ENCODE measurements at places on chromosomes 1 and 21.

DNA sequence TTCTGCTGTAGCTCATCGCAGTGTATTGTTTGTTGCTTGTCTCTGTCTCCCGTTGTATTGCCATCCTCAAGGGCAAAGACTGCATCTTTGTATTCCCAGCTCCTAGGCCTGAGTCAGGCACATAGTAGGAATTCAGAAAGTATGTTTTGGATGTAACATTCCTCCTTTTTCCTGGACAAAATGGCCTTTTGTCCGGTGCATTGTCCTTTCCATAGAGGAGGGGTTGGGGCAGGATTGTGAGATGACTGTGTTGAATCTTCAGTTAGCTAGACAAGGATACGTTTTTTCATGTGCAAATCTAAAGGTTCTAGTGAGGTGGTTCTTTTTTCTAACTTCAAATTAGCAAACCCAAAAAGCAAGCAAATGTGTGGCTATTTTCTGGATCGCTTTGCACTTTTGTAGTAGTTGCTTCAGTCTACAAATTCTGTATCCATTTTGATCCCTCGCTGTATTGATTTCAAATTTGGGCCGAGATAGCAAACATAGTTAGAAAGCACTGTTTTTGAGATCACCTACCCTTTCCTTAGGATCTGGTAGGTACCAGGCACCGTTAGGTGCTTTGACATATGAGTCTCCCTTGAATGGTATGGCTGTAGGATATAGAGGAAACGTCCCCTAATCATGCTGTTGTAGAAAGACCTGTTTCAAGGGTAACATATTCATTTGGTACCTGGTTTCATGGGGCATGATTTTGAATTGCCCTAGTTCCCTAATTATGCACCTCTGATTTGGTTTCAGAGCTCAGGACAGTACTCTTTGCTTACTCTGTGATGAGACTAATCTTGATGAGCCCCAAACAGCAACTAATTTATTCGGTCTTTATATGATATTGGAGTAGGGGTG is 1.2 kb downstream of the PPP1R8 start:
- DNase-seq = no peak

GRCh38 chr1:66168948-66169671 is 364.8 kb upstream of the SGIP1 start:
- no peak for DNase-seq

GRCh38 chr1:218367118-218367517 is 22.0 kb downstream of the TGFB2 start:
- DNase-seq = no peak

GRCh38 chr1:111407301-111407700 is 20.2 kb downstream of the OVGP1 start:
- DNase-seq = no peak

DNA sequence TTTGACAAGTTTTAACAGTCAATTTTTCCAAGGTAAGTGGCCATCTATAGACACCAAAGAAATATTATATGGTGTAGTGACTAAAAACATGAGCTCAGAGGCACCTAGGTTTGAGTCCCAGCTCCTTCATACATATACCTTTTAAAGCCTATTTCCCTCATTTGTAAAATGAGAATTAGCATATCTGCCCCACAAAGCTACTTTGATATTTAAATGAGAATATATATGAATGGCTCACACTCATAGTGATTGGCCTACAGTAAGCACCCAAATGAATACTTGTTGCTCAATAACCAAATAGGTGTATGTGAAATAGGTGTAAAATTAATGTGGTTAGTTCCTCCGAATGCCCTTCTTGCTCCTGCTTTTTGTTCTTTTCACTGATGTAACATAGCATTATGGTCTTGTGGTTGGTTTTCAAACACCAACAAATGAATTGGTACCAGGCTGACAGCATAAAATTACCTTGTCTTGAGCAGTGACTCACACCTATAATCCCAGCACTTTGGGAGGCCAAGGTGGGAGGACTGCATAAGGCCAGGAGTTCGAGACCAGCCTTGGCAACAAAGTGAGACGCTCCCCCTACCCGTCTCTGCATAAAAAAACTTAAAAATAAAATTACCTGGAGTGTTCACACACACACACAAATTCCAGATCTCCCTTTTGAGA is 25.3 kb downstream of the CNIH4 start:
- DNase-seq = no peak

- DNase-seq = no peak
Measured at GRCh38 chr1:29327223-29327935, 91.1 kb downstream of the PTPRU start.

GRCh38 chr1:232707142-232707541 is 77.2 kb upstream of the SIPA1L2 start:
- DNase-seq = no peak

DNA sequence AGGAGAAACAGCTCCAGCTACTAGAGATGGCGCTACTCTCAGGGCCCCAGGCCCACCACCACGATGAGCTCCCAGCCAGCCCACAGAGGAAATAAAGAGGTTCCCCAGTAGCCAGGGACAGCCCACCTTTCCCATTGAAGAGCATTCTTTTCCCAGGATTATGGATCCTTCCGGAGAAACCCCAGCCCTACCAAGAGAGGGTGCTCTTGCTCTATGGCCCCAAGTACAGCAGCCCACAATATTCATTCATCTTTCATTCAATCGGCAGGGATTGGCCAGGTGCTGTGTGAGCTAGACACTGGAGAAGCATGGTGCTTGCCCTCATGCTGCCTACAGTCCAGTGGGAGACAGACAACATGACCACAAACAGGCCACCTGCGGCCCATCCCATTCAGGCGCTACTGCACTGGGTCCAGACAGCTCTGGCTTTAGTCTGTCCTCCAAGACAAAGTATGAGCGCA is 29.9 kb downstream of the PMVK start:
- no peak for DNase-seq

DNA sequence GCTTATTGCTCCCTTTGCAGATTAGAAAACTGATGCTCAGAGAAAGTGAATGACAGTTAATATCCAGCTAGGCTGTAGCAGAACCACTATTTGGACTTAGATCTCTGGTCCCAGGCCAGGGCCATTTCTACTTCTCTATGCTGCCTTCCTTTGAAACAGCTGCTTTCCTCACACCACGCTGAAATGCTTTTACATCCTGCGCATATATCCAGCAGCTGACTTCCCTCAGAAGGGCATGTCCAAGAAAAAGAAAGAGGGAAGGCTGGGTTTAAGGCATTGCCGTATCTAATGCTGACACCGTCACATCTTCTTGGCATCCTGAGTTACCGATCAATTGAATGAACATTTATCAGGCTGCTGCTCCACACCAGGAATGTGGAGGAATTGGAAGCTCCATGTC is 122.4 kb downstream of the UBE2U start:
- no peak for DNase-seq

DNA sequence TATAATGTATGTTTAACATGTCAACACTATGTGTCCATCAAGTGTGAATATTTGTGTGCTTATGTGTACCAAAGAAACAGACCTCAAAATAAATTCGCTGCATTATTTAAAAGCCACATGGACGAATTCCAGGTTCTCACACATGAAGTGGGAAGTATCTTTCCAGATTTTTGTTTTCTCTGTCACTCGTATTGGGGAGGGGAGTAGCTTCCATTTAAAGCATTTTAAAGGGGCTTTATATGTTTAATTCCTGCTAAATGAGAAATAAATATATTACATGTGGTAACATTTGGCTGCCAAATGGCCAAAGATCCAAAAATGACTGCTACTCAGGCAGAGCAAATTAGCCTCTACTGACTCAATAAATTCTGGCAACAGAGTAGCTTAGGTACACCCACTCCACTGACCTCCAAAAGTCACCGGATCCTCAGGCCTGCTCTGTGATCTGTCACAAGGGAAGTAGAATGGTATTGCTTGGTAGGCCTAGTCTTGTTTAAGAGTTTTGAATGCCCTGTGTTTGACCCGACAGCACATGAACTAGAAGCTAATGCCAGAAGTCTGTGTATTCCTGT is 178.1 kb downstream of the ZP4 start:
- no peak for DNase-seq

- no peak for DNase-seq
Measured at GRCh38 chr1:19109545-19109944, 100.5 kb downstream of the UBR4 start.

DNA sequence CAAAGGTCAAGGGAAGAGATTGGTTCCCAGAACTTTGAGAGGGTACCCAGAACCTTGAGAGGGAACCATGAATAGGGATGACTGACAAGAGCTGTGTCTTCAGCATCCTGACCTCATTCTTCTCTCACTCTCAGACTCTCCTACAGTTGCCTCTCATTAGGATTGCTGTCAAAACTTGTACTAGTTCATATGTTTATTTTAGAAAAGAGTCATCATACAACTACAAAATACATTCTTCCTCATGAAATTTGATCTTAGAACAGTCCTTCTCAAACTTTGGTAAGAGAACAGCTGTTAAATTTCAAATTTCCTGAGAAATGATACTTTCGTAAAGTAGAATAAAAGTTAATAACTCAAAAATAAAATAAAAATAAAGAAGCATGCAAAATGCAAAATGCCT is 161.4 kb upstream of the ZRANB2 start:
- no peak for DNase-seq

GRCh38 chr21:15592271-15592860 is 137.4 kb upstream of the USP25 start:
- peak; percentile 16 for DNase-seq

- DNase-seq = no peak
Measured at GRCh38 chr1:163263818-163264655, 57.7 kb upstream of the NUF2 start.

DNA sequence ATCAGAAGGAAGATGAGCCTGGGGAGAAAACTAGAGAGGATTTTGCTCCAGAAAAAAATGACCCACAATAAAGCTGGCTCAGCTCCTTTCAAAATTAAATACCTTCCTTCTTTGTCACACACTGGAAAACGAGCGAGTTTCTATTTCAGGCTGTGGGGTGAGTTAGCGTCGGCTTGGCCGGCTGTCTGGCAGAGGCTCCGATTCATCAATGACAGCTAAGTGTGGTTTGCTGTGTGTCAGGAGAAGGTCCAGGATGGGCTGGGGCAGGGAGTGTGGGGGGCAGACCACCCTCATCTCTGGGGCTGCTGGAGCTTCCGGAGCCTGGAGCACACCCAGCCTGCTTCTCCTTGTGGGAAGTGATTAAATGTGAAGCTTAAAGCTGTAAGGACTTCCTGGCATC is 120.2 kb downstream of the ETS2 start:
- peak; percentile 82 for DNase-seq

DNA sequence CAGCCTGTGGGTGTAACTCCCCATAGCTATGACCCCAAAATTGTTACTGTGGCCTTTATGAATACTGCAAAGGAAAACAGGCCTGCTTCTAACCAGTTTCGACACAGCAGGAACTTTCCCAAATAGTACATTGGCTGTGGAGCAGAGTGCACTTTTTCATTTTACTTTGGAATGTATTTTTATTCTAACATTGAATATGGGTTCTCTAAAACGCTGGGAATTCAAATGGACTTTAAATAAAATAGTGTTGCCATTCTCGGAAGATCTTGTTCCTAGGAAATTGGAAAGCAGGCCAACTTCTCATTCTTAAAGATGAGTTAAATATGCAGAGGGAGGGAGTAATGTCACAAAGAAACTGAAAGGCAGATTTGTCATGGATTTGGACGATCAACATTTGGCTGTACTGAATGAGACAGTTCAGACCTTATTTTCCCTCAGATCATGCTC is 39.6 kb upstream of the ARHGAP29 start:
- no peak for DNase-seq

DNA sequence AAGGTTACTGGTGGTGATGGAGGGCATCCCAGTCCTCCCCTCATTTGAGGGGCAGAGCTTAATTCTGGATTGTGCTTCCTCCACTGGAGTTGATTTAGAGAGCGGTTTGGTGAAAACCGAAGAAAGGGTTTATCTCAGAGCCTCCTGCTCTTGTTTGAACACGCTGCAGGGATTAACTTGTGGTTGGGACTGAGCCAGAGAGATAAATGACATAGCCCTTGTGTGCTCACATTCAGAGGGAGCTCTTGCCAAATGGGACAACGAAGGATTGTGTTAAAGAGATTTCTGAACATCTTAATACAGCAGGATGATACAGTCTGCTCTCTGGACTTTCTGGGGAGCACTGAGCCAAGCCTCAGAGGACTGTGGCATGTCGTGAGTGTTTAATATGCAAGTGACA is 308.2 kb downstream of the DISC1 start:
- DNase-seq = no peak

- DNase-seq = no peak
Measured at GRCh38 chr1:101748077-101748476, 248.6 kb downstream of the OLFM3 start.

DNA sequence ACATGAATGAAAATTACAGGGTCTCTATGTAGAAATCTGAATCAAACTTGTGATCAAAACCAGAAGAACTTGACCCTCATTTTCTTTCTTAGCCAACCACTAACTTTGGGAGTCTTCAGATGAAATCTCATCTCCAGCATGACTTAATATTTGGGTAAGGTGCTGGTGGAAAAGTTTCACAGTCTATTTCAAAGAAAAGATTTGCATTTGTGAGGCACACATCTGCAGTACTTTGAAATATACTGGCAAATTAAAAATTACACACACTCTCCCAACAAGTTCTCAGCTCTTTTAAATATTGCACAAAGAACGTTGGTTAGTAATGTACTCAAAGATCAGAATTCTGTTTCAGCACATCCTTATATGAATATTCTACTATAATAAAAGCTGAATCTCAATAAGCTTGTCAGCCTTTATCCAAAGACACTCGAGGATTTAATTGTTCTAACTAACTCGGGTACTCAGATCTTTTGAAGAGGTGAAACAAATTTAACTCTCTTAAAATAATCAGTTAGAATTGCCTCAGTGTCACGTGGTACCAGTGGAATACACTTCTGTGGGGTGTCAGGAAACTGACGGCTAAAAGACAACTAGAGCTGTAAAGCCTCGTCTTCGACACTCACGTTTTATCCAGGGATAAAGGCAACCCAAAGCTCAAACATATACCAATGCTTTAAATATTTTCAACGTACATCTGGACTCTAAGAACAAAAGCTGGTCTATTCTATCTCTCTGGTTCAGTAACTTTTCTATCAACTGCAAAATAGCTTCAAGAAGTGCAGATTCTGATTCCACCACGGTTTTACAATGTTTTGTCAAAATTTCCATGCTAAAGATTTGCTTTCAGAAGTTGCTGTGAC is 19.0 kb downstream of the SAMSN1 start:
- DNase-seq = no peak

- DNase-seq = no peak
Measured at GRCh38 chr1:17892851-17893250, 137.7 kb downstream of the ACTL8 start.

GRCh38 chr1:32774950-32775634 is 42.1 kb downstream of the YARS1 start:
- no peak for DNase-seq

- DNase-seq = peak; percentile 64
Measured at GRCh38 chr1:156706657-156707416, 1.5 kb upstream of the CRABP2 start.

GRCh38 chr1:156676820-156677615 is at the start of gene NES:
TSS of gene NES (minus strand) at chr1:156677407. CDS start at chr1:156677264, 143 bp downstream.
- DNase-seq = peak; percentile 87

GRCh38 chr1:153616917-153617311 is 789 bp upstream of the S100A14 start:
- no peak for DNase-seq

DNA sequence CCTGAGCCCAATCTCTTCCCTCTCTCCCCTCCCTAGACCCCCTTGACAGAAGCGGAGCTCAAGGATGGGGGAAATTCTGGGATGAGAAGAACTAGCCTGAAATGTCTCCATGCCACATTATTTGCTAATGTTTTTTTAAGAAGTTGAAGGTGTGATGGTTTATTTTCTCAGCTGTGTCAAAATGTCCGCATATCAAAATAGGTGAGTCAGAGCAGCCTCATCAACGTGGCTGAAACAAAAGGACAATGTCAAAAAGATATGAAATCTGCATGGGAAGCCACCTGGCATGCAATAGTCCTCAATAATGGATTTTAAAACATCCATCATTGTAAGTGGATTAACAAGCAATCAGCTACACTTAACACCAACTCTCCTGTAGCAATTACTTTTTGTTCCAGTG is 101.4 kb downstream of the BEND5 start:
- DNase-seq = no peak
